ENCODE measurements at places on chromosomes 7 and 10.

- DNase-seq: no peak
Measured at GRCh38 chr10:132264966-132265889, 42.5 kb downstream of the STK32C start.

GRCh38 chr7:19677180-19677579 is 31.7 kb downstream of the POLR1F start:
- no peak for DNase-seq

DNA sequence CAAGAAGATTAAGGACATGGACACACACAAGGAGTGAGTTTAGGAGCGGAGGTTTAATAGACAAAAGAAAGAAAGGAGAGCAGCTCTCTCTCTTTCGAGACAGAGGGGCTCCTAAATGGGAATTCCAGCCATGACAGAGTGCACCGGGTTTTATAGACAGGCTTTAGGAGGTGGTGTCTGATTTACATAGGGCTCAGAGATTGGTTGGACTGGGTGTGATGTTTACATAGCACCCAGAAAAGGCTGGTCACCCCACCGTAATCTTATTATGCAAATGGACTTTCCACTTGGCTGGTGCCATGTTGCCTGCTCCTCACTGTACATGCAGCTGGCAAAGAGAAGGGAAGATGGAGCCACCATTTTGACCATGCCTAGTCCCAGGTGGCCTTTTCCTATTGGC is 28.4 kb upstream of the MRC1 start:
- DNase-seq: no peak

DNA sequence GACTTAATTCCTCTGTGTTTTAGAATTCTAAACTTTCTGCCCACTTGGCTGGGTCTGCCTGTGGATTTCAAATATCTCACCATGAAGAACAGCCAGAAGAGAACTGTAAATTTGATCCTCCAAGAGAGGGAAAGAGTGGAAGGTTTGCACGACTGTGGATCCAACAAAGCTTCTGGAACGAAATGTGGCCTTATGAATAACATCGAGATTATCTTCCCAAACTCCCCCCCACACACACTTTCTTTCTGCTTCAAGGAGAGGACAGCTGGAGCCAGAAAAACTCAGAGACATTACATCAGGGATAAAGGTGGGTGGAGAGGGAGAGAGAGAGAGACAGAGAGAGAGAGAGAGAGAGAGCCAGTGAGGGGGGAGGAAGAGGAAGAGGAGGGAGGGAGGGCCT is 570.1 kb upstream of the MGMT start:
- DNase-seq: no peak

DNA sequence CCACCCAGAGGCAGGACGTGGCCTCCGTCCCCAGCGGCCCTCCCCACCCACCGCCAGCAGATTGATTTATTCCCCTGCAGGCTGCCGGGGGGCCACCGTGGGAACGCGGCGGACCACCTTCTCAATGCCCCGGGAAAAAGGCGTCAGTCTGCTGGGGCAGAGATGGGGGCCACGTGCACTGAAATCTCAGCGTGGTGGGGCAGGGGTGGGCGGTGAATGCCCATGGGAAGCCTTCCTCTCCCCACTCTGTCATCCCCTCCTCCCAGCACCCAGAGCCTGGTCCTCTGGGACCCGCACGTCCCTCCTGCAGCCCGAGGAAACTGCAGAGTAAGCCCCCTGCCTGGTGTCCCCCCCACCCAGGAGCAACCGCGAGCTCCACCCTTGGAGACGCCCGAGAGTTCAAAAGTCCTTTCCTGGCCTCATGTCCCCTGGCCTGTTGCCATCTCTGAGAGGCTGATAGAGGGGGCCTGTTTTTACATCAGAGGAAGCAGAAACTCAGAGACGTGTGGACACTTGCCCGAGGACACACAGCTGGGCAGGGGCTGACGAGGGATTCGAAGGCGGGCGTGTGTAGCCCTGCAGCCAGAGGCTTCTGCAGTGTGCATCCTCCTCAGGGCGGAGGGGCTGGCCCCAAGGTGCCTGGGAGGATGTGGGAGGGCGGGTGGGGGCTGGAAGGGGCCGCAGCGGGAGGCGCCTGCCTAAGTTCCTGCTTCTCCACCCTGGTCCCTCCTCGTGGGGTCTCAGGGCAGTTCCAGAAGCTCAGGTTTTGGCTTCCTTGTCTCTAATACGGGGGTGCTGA is 21.8 kb downstream of the UNCX start:
- no peak for DNase-seq

All from stimulated activated CD4-positive, alpha-beta T cell treated with anti-CD3 and anti-CD28 coated beads, Interleukin-15, amount 100 ng/mL, for 48 hours (primary cell).